Smooth muscle cell of the coronary artery (primary cell): ENCODE measurements at places on chromosomes 2 and 18. TPM values are rescaled to one million over a fixed set of nuclear protein-coding genes. Genes with fewer than 3 reads are reported as not detected.

The EPHA4 gene
- 1.4 and 7.1 TPM in 2 replicates for total RNA-seq

The PLA2R1 gene
- total RNA-seq, result 15.4 and 22.9 TPM in 2 replicates

The GPATCH11 gene
- total RNA-seq, result 5.0 and 5.3 TPM in 2 replicates

The CACNB4 gene
- total RNA-seq, result 0.15 and 10.5 TPM in 2 replicates

The CXCR4 gene
- total RNA-seq, result 0.83 and 6.6 TPM in 2 replicates

The GRHL1 gene
- 0.08 and 0.70 TPM in 2 replicates for total RNA-seq

The LRRC30 gene
- total RNA-seq, result not detected in 2 replicates

The B4GALT6 gene
- total RNA-seq, result 2.1 and 2.3 TPM in 2 replicates

The MARCHF4 gene
- 0.12 and 2.9 TPM in 2 replicates for total RNA-seq

The SERPINB4 gene
- total RNA-seq, result 3.7 TPM in 1 of 2 replicates, not detected in the other

The ACOXL gene
- total RNA-seq, result not detected in 2 replicates

The ST3GAL5 gene
- total RNA-seq, result 21.4 and 29.5 TPM in 2 replicates

The MFF gene
- total RNA-seq, result 42.5 and 53.7 TPM in 2 replicates

The FNDC4 gene
- total RNA-seq, result 15.9 and 31.8 TPM in 2 replicates

The CMPK2 gene
- 0.15 and 0.35 TPM in 2 replicates for total RNA-seq

The DNAH7 gene
- total RNA-seq, result 0.53 and 0.94 TPM in 2 replicates

The GALNT14 gene
- 0.08 and 0.12 TPM in 2 replicates for total RNA-seq

The OSBPL6 gene
- 0.47 and 0.98 TPM in 2 replicates for total RNA-seq

The CPS1 gene
- total RNA-seq, result 11.1 and 28.2 TPM in 2 replicates

The KCNK3 gene
- 0.23 and 1.1 TPM in 2 replicates for total RNA-seq

The KRTCAP3 gene
- total RNA-seq, result not detected in 2 replicates

The EIF2AK2 gene
- total RNA-seq, result 12.4 and 17.9 TPM in 2 replicates

The CFLAR gene
- 56.9 and 112 TPM in 2 replicates for total RNA-seq

The AOX1 gene
- total RNA-seq, result 3.2 and 208 TPM in 2 replicates

The FOXI3 gene
- total RNA-seq, result not detected in 2 replicates

The CNGA3 gene
- under 0.01 TPM in 1 of 2 replicates, not detected in the other for total RNA-seq

The MGAT4A gene
- total RNA-seq, result 0.08 and 4.6 TPM in 2 replicates

The CCL20 gene
- 0.30 TPM in 1 of 2 replicates, not detected in the other for total RNA-seq

The CXCR1 gene
- not detected in 2 replicates for total RNA-seq

The SMAD7 gene
- total RNA-seq, result 25.2 and 102 TPM in 2 replicates

The PARD6G gene
- 0.75 and 2.3 TPM in 2 replicates for total RNA-seq
